ENCODE measurements at places on chromosomes 16 and 17.

GRCh38 chr16:86303787-86304678 is 206.3 kb upstream of the FOXF1 start:
- H3K27ac ChIP-seq = no peak overlapping the region
- no peaks in the 10 kb centered on the region for H3K4me1 ChIP-seq
- no peak for DNase-seq
- no peak overlapping the region for H3K4me3 ChIP-seq
- H3K27me3 ChIP-seq = peaks cover 2% of the 10 kb centered on the region

GRCh38 chr16:64730261-64730660 is 391.6 kb downstream of the CDH11 start:
- no peaks in the 10 kb centered on the region for H3K36me3 ChIP-seq
- no peak for DNase-seq
- no peak overlapping the region for H3K4me3 ChIP-seq
- no peak overlapping the region for H3K27ac ChIP-seq

- no peaks in the 10 kb centered on the region for H3K36me3 ChIP-seq
- H3K4me1 ChIP-seq = no peaks in the 10 kb centered on the region
- no peak overlapping the region for H3K4me3 ChIP-seq
- no peak overlapping the region for H3K27ac ChIP-seq
- H3K27me3 ChIP-seq = no peaks in the 10 kb centered on the region
Measured at GRCh38 chr17:44934745-44935105, 12.8 kb downstream of the KIF18B start.

- peaks cover 7% of the 10 kb centered on the region for H3K4me1 ChIP-seq
- peaks cover 41% of the 10 kb centered on the region for H3K36me3 ChIP-seq
- DNase-seq = peak; percentile 82
- H3K27ac ChIP-seq = no peak overlapping the region
Measured at GRCh38 chr17:41695954-41696757, 7.5 kb downstream of the EIF1 start.

DNA sequence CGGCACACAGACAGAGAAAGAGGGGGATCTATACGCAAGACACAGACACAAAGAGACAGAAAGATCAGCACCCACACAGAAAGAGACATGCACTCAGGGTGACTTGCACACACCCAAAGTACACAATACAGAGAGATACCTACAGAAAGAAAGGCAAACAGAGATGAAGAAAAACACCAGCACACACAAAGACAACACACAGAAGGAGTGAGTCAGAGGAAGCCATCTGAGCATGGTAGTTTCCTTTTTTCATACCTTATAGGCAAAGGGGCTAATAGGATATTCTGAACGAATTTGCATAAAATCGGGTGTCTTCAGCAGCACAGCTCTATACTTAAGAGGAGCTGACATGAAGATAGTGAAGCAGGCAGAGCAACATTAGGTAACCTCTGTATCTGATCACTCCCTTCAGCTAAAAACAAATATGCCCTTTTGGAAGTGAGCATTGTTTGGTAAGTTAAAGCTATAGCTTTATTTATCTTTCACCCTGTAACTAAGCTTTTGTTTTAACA is 198.6 kb downstream of the AATF start:
- H3K27ac ChIP-seq = no peak overlapping the region
- peak; percentile 59 for DNase-seq
- peak overlapping the region; percentile 13 for H3K4me3 ChIP-seq
- peaks cover 15% of the 10 kb centered on the region for H3K4me1 ChIP-seq

- H3K27ac ChIP-seq = no peak overlapping the region
- H3K4me1 ChIP-seq = no peaks in the 10 kb centered on the region
- H3K27me3 ChIP-seq = no peaks in the 10 kb centered on the region
- H3K4me3 ChIP-seq = no peak overlapping the region
- peak; percentile 11 for DNase-seq
Measured at GRCh38 chr17:70622368-70623260, 453.3 kb downstream of the KCNJ2 start.

GRCh38 chr16:17951378-17951777 is 385.2 kb downstream of the NPIPA8 start:
- H3K36me3 ChIP-seq = no peaks in the 10 kb centered on the region
- no peaks in the 10 kb centered on the region for H3K4me1 ChIP-seq
- H3K27me3 ChIP-seq = no peaks in the 10 kb centered on the region
- H3K4me3 ChIP-seq = no peak overlapping the region
- no peak for DNase-seq

DNA sequence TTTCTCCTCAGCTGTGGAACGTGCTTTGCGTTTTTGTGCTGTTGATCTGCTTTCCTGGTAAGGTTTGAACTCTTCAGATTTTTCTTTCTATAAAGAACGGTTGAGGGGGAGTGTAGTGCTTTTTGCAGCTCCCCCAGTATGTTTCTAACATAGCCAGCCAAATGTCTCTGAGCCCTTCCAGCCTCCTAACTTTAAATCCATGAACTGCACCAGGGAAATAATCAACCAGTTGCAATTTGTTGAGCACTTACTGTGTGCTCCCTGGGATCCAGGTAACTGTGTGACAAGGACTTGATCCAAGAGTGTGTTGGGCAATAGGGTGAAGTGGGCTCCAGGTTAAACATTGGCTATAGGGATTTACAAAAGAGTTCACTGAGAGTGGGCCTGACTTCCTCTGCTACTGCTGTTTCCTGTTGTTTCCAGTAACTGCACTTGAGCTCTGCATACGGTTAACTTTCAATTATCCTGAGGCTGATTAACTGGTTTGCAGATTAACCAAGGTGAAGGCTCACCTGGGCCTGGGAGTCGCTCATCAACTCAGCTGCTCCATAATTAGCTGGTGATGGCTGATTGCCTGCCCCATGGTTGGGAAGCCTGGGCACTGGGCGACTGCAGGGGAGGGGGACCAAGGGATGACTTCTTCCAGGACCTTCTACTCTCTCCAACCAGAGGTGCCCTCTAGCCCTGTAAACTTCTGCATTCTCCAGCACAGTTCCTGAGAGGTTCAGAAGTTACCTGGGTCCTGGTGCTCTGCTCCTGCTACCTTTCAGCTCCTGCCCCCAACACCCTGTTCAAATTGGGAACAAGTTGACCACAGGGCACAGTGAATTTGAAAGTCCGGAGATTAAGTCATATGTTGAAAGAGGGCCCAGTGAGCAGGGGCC is 19.5 kb downstream of the HLF start:
- no peaks in the 10 kb centered on the region for H3K27me3 ChIP-seq
- no peaks in the 10 kb centered on the region for H3K36me3 ChIP-seq
- H3K4me3 ChIP-seq = no peak overlapping the region
- no peak for DNase-seq

DNA sequence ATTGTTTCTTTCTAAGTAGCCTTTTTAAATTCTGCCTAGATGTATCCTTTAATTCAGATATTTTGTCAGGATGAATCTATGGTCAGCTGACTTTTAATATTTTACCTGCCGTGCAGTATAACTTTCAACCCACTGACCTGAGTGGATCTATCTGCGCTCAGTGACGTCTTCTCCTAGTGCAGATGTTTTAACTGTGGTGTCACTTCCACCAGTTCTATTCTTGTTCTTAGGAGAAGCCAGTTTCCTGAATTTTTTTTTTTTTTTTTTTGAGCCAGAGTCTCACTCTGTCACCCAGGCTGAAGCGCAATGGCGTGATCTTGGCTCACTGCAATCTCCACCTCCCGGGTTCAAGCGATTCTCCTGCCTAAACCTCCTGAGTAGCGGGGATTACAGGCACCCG is 5.0 kb upstream of the TM4SF5 start:
- no peaks in the 10 kb centered on the region for H3K36me3 ChIP-seq
- no peak overlapping the region for H3K27ac ChIP-seq
- no peak overlapping the region for H3K4me3 ChIP-seq
- DNase-seq = no peak

GRCh38 chr16:29857133-29857760 is 5.8 kb downstream of the CDIPT start:
- H3K4me3 ChIP-seq = no peak overlapping the region
- H3K27me3 ChIP-seq = no peaks in the 10 kb centered on the region
- DNase-seq = no peak
- no peak overlapping the region for H3K27ac ChIP-seq

DNA sequence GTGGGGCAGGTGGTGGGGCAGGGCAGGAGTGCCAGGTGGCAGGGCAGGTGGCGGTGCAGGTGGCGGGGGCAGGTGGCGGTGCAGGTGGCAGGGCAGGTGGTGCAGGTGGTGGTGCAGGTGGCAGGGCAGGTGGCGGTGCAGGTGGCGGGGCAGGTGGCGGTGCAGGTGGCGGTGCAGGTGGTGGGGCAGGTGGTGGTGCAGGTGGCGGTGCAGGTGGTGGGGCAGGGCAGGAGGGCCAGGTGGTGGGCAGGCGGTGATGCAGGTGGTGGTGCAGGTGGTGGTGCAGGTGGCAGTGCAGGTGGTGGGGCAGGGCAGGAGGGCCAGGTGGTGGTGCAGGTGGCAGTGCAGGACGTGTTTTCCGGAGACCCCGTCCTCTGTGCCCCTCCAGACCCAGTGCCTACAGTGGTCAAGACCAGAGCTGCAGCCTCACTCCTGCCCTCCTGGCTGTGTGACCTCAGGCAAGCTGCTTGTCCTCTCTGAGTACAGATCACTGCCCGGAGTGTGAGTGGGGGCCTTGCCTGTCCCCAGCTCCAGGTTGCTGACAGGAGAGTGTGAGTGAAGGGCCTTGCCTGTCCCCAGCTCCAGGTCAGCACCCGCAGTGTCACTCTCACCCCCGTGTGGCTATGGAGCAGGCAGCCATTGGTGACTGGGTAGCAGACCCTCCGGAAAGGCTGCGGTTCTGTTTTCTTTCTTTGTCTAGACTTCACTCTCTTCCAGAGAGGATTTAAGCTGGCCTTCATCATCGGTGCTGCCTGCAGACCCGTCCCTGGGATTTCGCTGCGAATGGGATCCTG is 16.1 kb upstream of the NPTX1 start:
- no peak for DNase-seq
- peaks cover 6% of the 10 kb centered on the region for H3K27me3 ChIP-seq
- no peaks in the 10 kb centered on the region for H3K4me1 ChIP-seq
- H3K36me3 ChIP-seq = no peaks in the 10 kb centered on the region
- H3K4me3 ChIP-seq = no peak overlapping the region

Measured in B cell (primary cell).